Vagina (tissue), 2 donors: ENCODE measurements at places on chromosomes 5 and 9.
A peak's percentile ranks its signal among the peaks of the same experiment; 100 is the strongest.

GRCh38 chr5:11128021-11128420, 367.0 kb upstream of the DAP start:
- DNase-seq = no peak

GRCh38 chr9:128257086-128257825, 18.6 kb downstream of the GOLGA2 start:
- DNase-seq = no peak

DNA sequence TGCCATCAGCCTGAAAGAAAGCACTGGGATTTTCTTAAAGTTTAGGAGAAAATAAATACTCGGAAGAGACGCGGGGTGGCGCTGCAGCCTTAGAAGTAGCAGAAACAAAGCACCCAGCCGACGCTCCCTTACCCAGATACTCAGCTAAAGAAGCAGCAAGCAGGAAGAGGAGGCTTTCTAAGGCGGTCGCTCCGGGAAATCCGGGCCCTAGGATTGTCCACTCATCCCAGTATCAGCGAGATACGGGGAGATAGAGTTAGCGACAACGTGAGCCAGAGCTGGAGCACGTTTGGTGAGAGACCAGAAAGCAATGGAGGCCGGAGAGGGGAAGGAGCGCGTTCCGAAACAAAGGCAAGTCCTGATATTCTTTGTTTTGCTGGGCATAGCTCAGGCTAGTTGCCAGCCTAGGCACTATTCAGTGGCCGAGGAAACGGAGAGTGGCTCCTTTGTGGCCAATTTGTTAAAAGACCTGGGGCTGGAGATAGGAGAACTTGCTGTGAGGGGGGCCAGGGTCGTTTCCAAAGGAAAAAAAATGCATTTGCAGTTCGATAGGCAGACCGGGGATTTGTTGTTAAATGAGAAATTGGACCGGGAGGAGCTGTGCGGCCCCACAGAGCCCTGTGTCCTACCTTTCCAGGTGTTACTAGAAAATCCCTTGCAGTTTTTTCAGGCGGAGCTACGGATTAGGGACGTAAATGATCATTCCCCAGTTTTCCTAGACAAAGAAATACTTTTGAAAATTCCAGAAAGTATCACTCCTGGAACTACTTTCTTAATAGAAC, at the start of gene PCDHB2:
Gene PCDHB2 (plus strand): TSS at position 135 of the 782 bp plus-strand sequence. CDS start 176 bp downstream, at position 311.
- DNase-seq = no peak

- DNase-seq = no peak
These were observed 48.9 kb upstream of the TDRD7 start for GRCh38 chr9:97362777-97363545.

DNA sequence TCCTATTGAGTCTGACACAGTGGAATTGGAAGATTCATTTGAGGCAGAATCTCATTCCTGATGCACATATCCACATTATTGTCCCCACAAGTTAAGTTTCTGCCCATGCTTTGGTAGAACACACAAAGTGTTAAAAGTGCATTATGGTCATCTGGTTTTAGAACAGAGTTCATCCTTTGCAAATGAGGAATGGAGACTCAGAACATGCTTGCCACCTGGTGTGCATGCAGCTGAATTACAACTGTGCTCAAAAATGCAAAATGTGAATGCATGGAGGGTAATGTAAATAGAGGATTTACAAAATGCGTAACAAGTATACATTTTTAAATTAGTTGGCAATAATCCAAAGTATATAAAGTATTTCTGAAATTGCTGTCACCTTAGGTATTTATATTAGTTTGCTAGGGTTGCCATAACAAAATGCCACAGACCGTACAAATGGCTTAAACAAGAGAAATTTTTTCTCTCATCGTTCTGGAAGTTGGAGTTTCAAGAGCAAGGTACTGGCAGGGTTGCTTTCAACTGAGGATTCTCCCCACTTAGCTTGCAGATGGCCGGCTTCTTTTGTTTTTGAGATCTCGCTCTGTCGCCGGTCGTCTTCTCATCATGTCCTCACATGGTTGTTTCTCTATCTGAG, 671.1 kb downstream of the TAF11L14 start:
- DNase-seq = no peak

DNA sequence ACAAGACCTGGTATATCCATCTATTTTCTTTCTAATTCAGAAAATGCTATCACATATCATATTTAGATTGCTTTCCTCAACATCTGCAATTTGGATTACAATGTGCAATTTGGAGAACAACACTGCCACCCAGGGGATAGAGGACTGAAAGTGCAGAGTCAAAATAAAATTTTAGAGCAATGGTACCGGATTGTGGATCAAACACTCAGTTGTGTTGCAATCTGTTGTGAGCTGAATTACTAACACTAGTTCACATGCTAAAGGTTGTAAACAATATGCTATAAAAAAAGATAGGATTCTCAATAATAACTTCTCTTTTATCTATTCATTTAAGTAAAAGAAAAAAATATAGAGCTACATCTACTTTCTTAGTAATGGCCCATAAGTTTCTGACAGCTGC, 11.9 kb upstream of the SRFBP1 start:
- DNase-seq = no peak

DNA sequence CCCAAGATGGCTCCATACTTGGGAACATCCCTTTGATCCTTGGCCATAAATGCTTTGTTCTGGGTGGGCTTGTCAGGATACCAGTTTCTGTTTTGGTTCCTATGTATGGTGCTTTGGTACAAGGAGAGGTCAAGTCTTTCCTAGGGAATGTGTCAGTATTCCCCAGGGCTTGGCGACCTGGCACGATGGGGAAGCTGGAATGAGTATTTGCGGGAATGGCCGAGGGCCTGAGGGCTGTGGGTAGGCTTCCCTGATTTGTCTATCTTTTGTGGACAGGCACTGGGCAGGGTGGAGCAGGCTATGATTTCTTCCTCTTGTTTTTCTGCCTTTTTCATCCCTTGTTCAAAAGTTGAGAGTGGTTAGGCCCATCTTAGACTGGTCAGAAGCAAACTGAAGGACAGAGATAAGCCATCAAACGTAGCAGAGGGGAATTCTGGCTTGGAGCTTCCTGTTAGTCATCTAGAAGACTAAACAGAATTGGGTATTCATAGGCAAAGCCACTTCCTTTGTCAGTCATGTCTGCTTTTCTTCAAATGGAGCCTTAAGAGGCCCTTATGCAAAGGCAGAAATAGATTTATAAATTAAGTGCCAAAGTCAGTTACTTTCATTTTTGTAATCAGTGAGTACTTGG, 13.7 kb downstream of the DOCK2 start:
- DNase-seq = no peak

GRCh38 chr5:170576602-170577535, 73.0 kb downstream of the KCNIP1 start:
- DNase-seq = no peak

DNA sequence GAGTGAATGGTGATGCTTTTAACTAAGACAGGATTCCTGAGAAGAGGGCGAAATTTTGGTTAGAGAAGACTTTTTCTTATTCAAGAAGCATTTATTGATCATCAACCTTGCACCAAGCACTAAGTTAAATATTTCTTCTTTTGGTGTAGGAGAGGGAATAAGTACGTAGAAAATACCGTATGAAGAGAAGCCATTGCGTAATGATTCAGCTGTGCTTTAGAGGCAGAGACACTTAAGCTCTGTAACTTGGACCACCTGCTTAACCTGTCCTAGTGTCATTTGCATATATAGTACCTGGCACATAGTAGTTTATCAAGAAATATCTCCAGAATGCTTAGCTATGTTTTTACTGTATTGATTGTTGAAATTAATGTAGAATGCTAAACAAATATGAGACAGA, 430.9 kb upstream of the ZNF608 start:
- no peak for DNase-seq

GRCh38 chr5:99945478-99946442, 589.4 kb upstream of the FAM174A start:
- no peak for DNase-seq

DNA sequence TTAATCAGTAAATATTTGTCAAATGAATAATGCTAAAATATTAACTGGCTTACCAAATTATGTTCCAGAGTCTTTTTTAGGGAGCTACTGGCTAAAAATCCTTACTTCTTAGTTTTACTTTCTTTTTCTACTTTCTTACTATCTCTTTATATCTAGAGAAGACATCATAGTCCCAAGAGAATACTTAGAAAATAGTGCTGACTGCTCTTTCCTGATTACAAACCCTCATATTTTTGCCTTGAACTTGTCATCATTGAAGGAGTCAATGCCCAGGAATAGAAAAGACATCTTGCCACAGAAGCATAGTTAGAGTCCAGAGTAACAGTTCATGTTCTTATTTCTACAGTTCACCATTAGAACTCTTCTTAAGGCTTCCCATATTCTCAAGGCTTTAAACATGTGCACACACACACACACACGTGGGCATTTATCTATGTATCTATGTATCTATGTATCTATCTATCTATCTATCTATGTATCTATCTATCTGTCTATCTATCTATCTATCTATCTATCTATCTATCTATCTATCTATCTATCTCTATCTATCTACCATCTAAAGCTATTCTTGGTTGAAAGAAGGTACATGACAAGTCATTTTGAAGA, 654.3 kb downstream of the ANXA1 start:
- no peak for DNase-seq

- peak; percentile 32 for DNase-seq
These were observed 91.3 kb downstream of the DOCK2 start for GRCh38 chr5:169728418-169728817.

- no peak for DNase-seq
These were observed 25.2 kb downstream of the EMB start for GRCh38 chr5:50415912-50416311.

DNA sequence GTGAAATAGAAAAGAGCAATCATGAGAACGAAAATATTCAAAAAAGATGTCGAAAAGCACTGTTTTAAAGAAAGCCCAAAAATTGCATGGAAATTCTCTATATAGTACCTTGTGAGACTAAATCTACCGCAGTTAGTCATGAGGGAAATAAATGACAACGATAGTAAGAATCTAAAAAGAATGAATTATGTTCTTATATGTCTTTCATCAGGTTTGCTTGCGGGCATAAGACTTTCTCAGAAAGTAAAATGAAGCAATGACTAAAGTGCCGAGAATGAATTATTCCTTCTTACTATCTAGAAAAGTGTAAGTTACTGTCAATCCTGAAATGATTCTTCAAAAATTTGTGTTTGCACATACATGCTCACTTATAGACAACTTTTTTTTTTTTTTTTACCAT, 26.4 kb downstream of the PTPRD start:
- no peak for DNase-seq

GRCh38 chr5:95956021-95956899, 5.4 kb downstream of the ELL2 start:
- DNase-seq = no peak

- no peak for DNase-seq
These were observed 62.9 kb downstream of the OTULIN start for GRCh38 chr5:14727428-14727865.

DNA sequence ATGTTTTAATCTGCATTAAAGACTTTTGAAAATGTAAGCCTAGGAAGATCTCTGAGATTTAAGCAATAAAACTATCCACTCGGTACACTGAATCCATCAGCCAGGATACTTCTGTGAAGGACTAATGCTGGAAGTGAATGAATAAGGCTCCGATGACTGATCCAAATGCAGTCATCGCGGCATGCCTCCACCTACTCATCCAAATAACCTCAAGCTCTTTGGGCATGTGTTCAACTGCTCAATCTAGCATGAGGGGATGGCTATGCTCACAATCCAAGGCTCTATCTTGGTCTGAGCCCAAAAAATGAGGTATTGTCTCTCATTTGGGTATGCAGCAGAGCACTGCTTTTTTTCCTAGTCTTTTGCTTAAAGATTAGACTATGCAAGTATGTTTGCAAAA, 19.2 kb downstream of the MARCHF3 start:
- no peak for DNase-seq

DNA sequence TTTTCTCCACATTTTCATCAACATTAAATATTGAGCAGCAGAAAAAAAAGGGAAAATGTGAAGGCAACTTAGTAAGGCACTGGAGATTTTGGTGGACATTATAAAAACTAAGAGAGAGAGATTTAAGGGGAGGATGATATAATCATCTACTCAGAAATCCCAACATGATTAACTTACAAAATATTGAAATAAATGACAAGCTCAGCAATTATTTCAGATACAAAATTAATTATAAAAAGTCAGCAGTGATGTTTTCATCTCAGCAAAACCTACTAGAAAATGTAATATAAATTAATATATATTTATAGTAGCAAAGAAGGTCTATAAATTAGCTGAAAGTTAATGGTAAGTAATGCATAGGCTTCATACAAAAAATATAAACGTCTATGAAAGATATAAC, 30.8 kb upstream of the PRDM9 start:
- DNase-seq = no peak

DNA sequence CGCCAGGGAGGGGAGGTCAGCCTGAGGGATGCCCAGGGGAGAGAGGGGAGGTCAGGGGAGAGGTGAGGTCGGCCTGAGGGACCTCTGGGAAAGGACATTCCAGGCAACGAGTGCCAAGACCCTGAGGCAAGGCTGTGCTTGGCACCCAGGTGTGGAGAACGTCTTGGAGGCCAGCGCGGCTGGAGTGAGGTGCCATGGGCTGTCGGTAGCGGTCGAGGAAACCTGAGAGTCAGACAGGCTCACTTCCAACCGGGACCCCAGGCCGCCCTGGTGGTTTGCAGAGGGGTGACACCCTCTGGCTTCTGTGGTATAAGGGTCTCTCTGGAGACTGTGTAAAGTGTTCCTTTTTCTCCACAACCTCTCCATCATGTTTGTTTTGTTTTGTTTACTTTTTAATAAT, 82.9 kb downstream of the CACNA1B start:
- no peak for DNase-seq

DNA sequence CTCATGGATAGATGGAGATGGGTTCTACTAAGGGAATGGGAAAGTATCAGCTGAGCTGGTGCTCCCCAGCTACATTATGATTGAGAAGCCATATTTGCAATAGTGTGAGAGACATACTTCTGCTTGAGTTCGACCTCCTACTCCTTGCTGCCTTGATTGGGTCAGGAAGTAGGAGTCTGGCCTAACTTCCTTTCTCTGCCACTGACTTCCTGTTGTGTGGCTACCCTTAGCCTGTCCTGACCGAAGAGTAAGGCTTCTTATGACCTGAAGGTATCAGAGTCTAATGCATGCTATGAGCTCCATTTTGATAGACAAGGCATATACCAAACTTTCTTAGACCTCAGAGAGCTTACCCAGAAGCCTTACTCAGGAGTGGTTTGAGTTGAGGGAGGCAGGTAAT, 53.9 kb downstream of the OSTF1 start:
- no peak for DNase-seq

- DNase-seq = no peak
These were observed 1696.0 kb upstream of the CDH9 start for GRCh38 chr5:28734396-28734795.

GRCh38 chr9:131731237-131731636, 8.6 kb downstream of the RAPGEF1 start:
- no peak for DNase-seq

DNA sequence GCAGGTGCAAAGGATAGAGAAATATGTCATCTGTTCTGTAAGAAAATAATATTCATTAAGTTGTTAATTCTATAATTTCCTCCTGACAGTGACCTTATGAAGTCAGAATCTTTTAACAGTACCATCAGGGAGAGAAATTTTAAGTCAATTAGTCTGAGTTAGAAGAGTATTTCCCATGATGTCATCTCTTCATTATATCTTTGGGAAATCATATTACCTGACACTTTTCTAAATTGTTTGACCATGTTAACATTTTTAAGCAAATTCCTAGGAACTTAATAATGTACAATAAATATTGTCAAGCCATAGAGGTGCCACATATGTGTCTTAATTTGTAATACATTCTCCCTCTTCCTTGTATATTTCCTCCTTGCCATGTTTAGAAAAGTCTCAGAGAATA, 124.4 kb upstream of the C6 start:
- DNase-seq = no peak

- no peak for DNase-seq
These were observed 423.8 kb downstream of the SPOCK1 start for GRCh38 chr5:137075163-137075970.
